Fibroblast of gingiva (primary cell): ENCODE measurements at places on chromosomes 11 and 22.

- no peak for DNase-seq
Measured at GRCh38 chr11:33952805-33953204, 60.9 kb upstream of the LMO2 start.

GRCh38 chr11:62752177-62752785 is 1.7 kb downstream of the ZBTB3 start:
- DNase-seq = no peak

DNA sequence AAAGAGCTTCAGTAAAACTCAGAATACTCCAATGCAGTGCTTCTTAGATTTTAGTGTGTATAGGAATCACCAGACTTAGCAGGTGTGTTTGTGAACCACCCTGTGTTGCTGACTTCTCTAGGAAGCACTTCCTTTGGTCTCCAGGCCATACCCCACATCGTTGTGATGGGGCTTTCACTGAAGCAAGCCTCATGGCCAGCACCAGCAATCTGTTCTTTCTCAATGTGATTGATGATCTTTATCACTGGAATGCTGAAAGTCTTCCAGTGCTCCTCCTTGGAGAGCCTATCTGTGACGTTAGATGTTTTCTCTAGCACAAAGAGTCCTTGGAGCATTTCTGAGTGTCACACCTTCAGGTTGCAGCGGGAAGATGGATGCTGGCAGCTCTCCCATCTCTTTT is 280.5 kb downstream of the DDX10 start:
- DNase-seq = no peak

DNA sequence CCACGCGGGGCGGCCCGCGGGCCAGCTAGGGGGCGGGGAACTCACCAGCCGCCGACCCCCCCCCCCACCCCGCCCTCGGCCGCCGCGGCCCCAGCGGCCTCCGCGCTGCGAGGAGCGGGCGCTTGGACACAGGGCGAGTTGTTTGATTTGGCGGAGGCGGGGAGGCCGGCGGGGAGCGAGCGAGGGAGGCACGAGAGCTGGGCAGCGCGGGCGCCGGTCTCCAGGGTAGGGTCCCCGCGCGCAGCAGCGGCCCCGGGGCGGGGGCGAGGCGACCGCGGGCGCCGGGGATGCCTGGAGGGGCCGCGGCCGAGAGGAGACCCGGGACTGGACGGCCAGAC is 64.4 kb downstream of the NAV2 start:
- no peak for DNase-seq

GRCh38 chr22:22745225-22746060 is 101.0 kb downstream of the GGTLC2 start:
- peak; percentile 23 for DNase-seq

GRCh38 chr11:29959488-29959887 is 57.3 kb downstream of the KCNA4 start:
- no peak for DNase-seq

DNA sequence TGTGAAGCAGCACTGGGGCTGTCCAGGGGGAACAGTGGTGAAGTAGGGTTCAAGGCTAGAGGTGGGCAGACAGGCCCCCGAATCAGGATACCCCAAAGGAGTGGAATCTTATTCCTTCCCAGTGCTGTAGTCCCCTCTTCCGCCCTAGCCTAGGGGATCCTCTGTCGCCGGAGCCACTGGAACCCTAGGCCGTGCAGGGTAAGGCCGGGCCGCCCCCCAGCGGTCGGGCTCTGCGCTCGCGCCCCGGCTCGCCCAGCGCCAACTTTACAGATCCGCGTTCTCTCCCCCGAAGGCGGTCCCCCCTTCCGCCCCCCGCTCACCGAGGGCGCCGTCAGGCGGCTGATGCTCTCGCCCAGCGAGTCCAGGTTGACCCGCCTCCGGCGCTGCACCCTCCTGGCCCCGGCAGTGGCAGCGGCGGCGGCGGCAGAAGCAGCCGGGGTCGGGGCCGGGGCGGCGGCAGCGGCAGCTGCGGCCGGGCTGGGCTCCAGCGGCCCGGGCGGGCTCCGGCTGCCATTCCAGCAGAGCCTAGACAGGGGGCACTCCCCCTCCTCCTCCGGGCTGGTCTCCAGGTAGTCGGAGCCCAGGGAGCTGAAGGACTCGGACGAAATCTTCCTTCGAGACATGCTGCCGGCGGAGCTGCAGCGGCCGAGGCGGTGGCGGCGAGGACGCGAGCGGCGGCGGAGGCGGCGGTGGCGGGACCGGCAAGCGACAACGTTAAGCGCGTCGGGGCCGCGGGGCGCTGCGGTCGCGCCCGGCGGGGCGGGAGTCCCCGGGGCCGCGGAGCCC is 650 bp downstream of the GUCY1A2 start:
- DNase-seq = no peak

DNA sequence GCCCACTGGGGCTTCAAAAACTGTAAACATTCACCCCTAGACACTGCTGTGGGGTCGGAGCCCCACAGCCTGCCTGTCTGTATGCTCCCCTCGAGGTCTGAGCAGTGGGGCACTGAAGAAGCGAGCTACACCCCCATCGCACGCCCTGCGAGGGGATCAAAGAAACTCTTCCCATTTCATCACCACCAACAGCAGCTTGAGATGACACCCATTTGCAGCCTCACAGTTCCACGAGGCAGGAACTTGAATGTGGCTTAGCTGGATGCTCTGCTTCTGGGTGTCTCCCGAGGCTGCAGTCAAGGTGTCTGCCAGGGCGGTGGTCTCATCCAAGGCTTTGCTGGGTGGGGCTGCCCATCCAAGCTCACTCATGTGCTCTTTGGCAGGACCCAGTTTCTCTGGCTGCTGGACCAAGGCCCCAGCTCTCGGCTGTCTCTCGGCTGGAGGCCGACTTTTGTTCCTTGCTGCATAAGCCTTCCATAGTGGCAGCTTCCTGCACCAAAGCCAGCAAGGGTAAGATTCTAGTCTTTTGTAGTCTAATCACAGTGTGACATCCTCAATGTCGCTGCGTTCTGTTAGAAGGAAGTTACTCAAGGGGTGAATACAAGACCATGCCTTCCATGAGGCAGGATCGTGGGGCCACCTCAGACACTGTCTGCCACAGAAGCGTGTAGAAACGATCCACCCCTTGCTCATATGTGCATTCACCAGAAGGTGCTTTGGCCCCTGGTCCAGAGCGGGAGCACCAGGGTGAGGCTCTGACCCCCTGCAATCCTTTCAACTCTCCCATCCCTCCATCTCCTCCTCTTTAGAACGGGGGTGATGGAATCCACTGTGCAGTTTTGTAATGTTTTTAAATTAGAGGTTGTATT is 46.2 kb upstream of the SEPTIN5 start:
- no peak for DNase-seq

DNA sequence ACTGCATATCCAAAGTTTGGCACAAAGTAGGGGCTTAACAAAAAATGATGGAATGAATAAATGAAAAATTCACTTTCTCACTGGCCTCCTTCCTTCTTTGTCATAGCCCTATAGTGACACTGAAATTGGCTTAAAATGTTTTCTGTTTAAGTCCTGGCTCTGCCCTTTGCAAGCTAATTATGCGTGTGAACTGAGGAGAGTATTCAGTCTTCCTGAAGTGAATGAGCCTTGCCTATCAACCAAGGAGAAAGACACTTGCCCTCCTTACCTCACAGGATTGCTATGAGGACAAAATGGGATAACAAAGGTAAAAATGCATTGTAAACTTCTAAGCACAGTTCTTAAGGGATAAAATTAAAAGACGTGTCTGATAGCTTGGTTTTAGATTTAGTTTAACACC is 729.8 kb upstream of the ANO3 start:
- DNase-seq = no peak
